ENCODE measurements at places on chromosomes 6 and 20.

- DNase-seq: no peak
Observed at GRCh38 chr6:40874495-40874894, 164.5 kb downstream of the UNC5CL start.

DNA sequence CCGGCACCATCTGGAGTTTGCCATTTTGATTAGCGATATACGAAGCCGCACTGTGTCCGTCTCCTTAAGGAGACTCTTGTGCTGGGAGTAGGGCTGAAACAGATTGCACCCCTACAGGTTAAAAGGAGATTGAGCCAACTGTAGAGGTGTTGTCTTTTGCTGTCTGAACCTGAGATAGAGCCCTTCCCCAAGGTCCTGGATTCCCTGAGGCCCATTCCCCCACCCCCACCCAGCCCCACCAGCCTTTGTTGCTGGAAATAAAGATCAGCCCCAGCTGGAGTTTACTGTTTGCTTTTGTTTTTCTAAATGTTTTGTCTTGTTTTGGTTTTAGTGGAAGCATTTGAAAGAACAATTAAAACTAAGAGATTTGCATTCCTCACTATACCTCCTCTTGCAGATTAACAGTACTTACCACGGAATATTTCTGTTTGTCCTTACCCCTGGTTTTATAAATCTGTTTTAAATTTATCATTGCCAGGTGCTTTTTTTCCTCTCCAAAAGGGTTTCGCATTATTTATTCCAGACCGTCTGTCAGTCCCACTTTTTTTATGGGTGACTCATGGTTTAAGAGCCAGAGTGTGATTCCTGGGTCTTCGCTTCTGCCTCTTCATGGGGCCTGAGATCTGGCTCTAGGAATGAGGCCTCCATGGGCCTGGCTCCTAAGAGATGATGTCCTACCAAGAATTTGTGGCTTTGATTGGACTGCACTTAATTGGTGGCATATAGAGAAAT lies 169.2 kb downstream of the DTNBP1 start:
- DNase-seq: peak; percentile 81

DNA sequence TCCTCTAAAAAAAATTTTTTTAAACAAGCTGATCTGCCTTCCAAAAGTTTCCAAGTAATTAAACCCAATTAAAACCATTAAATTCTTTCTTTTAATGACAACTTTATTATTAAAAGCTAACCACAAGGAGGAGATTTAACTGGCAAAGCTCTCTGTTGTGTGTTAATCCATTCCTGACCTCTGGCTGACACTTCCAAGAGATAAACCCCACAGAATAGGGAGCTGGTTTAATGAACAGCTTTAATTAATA lies 230.8 kb downstream of the EYA2 start:
- peak; percentile 51 for DNase-seq

DNA sequence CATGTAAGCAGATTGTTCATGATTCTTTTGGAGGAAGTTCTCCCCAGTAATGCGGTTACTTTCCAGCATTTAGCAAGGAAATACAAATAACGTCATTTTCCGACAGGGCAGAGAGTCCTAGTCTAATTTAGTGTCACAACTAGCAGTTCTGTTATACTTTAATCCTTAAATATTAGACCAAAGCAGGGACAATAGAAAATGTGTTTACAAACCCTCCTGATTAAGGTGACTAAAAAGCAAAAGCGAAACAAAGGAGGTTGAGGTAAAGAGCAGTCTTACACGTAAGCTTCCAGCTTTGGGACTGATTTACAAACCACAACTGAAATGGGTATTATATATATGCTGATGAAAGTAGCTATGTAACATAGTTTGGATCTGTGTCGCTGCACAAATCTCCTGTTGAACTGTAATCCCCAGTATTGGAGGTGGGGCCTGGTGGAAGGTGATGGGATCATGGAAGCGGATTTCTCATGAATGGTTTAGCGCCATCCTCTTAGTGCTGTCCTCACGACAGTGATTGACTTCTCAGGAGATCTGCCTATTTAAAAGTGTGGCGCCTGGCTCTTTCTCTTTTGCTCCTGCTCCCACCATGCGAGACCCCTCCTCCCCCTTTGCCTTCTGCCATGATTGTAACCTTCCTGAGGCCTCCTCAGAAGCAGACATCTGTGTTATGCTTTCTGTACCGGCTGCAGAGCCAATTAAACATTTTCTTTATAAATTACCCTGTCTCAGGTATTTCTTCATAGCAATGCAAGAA lies 81.9 kb downstream of the PLCB1 start:
- DNase-seq: no peak

- peak; percentile 66 for DNase-seq
Observed at GRCh38 chr6:39568896-39569295, 156.3 kb downstream of the KIF6 start.

GRCh38 chr20:44706301-44707017 lies 8.7 kb upstream of the CCN5 start:
- peak; percentile 88 for DNase-seq

DNA sequence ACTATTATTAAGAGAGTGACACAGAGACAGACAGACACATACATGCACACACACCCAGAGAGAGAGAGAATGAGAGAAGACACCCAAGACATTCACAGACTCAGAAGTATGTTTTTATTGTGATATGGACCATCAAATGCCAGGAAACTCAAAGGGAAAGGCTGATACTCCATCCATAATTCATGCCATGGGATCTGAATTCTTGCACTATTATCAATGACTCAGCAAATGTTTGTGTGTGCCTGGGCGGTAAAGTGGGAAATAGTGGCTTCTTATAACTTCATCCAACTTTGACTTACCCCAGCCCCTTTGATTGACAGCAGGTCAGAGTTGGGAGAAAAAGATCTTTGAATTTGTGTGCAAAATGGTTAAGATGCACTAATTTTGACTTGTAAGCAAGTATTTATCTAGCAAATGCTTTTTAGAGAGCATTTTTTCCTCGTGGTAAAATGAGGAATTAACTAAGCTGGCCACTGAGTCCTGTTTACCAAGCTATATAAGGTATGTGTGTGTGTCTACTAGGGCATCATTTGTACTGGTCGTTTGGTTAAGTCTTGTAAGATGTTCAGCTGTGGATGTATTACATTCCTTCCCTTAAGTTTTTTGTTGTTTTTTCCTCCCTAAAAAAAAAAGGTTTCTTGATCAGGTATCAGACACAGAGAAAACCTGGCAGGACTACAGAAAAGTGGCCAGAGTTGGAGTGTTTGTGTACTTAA lies 3.0 kb upstream of the CCN2 start:
- peak; percentile 37 for DNase-seq

- peak; percentile 57 for DNase-seq
Observed at GRCh38 chr6:131519670-131520436, 53.2 kb upstream of the ARG1 start.

GRCh38 chr6:11212664-11213063 lies 19.8 kb downstream of the NEDD9 start:
- DNase-seq: peak; percentile 83

GRCh38 chr6:27025351-27025750 lies 222.2 kb upstream of the PRSS16 start:
- DNase-seq: no peak

GRCh38 chr6:169411296-169411695 lies 157.7 kb upstream of the THBS2 start:
- no peak for DNase-seq

GRCh38 chr6:75813476-75814250 lies 64.6 kb downstream of the MYO6 start:
- no peak for DNase-seq

- DNase-seq: peak; percentile 72
Observed at GRCh38 chr20:17841751-17842215, 126.8 kb downstream of the SNX5 start.

GRCh38 chr20:22836211-22836610 lies 198.9 kb upstream of the SSTR4 start:
- DNase-seq: peak; percentile 95

DNA sequence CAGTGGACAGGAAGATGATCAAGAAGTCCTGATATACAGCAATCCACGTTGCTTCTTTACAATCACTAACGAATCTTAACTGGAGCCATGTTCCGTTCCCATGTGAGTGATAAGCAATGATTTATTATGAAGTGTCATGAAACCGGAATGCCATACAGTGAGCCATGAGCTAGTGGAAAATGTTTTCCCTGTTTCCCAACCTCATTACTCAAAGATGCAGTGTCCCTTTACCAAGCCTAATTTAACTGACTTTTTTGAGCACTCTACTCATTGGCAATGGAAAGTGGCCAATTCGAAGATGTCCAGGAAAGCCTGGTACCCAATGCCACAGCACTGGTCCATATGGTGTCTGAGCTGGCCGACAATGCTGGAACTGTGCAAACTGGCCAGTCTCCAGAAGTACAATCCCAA lies 148.3 kb downstream of the ZNF217 start:
- no peak for DNase-seq

- DNase-seq: peak; percentile 92
Observed at GRCh38 chr20:23925789-23926525, 46.4 kb upstream of the CST5 start.

GRCh38 chr6:75472885-75473284 lies 20.7 kb downstream of the FILIP1 start:
- no peak for DNase-seq

DNA sequence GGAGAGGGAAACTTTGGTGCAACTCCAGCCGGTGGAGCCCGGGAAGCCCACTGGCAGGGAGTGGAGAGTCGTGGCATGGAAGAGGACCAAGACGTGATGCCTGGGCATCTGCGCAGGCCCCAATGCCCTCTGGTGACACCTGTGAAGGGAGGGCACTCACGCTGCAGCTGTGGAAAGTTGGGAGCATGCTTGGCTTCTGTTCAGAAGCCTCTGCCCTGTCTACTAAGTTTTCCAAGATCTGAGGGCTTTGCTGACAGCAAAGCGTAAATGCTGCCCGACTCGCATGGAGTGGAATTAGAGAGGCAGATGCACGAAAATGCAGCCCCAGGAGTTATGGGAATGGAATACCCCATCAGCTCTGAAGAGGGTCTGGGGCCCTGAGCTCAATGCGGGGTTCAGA lies 75.7 kb downstream of the SYNDIG1 start:
- DNase-seq: no peak

GRCh38 chr6:93624408-93624807 lies 205.0 kb upstream of the EPHA7 start:
- DNase-seq: no peak

DNA sequence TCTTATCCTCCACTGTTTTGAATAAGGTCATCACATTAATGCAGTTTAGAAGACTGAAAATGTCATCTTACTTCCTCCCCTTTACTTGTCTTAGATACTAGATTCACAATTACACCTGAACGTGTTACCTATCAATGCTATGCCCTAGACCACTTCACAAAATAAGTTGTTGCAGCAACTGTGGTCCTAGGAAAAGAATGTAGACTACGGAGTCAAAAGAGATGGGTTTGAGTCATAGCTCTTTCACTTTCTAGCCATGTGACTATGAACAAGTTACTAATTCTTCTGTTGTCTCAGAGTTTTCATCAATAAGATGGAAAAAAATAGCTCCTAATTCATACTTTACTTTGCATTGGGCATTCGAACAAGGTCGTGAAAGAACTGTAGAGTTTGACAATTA lies 164.3 kb upstream of the PREP start:
- DNase-seq: no peak

GRCh38 chr6:62452586-62452985 lies 166.6 kb upstream of the KHDRBS2 start:
- no peak for DNase-seq

DNA sequence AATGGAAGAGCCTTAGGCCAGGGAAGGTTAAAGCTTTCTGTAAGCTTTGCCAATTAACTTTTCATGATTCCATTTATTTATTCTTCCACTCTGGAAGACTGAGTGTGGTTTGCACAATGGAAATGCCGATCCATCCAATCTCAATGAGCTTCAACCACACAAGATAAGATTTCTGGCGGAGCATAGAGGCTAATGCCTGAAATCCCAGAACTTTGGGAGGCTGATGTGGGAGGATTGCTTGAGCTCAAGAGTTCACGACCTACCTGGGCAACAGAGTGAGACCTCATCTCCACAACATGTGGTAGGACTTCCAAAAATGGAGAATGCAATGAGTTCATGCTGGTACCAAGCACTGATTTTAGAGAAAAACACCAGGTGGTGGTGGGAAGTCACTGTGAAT lies 6.2 kb downstream of the ENPP1 start:
- DNase-seq: no peak

- DNase-seq: peak; percentile 17
Observed at GRCh38 chr6:154232013-154232910, 124.3 kb downstream of the IPCEF1 start.

GRCh38 chr6:37990762-37991525 lies 171.4 kb downstream of the ZFAND3 start:
- peak; percentile 85 for DNase-seq

- no peak for DNase-seq
Observed at GRCh38 chr6:67898875-67899274, 736.2 kb upstream of the ADGRB3 start.

GRCh38 chr20:4138056-4138455 lies 122.7 kb upstream of the RNF24 start:
- DNase-seq: no peak

DNA sequence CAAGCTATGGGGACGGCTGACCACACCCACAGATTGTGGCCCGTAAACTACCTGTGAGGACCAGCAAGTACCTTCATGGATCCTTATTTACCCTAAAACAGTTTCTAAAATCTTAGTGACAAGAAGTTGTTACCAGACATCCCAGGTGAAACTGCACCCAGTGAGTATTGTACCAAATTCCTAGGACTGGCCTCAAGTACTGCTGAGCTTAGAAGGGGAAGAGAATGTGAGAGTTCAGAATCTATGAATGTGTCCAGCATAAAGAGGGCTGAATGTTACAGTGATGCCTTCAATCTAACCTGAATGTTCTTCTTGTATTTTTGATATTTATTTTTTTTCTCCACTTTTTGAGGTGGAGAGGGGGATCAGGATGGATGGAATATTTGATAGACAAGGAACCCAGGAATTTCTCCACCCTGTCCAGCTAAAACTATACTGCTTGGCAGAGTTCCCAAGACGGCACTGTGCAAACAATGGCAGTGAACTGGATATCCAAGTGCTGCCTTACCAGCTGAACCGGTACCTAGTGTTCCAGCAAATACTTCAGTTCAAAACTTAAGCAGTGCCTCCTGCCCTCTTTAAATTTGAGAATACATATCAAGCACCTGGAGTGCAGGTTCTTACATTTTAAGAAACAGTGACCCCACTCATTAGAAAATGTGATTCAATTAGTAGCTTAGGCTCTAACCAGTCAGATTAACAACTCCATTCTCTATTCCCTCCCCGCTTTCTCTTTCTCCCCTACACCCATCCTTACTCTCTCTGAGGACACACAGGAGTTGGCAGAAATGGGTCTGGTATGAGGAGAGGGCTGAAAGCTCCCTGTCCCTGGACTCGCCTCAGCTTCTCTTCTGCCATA lies 427.3 kb upstream of the FLRT3 start:
- DNase-seq: no peak

GRCh38 chr6:19391926-19392325 lies 445.2 kb upstream of the ID4 start:
- no peak for DNase-seq

DNA sequence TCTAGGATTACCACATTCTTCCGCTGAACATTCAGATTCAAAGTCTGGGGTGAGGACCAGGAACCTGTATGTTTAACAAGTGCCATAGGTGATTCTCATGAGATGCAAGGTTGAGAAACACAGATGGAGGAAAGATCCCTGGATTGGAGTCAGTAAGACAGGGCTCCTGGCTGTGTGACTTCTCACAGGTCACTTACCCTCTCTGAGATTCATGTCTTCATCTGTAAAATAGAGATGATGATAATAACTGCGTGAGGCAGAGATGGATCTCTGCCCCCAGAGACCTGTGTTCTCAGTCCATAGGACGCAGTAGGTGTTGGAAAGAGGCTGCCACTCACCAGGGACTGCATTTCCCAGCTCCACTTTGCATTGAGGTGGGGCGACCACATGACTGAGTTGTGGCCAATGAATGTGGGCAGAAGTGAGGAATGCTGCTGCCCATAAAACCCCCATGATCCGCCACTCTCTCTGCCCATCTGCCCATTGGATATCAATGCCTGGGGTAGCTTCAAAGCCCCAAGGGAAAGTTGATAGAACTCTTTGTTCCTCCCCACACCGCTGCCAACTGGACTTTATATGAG lies 13.6 kb upstream of the GDAP1L1 start:
- no peak for DNase-seq

All from RPMI7951 (cell line).